SHP77 (cell line): ENCODE measurements at places on chromosomes 1 and 21.
A peak's percentile ranks its signal among the peaks of the same experiment; 100 is the strongest.

DNA sequence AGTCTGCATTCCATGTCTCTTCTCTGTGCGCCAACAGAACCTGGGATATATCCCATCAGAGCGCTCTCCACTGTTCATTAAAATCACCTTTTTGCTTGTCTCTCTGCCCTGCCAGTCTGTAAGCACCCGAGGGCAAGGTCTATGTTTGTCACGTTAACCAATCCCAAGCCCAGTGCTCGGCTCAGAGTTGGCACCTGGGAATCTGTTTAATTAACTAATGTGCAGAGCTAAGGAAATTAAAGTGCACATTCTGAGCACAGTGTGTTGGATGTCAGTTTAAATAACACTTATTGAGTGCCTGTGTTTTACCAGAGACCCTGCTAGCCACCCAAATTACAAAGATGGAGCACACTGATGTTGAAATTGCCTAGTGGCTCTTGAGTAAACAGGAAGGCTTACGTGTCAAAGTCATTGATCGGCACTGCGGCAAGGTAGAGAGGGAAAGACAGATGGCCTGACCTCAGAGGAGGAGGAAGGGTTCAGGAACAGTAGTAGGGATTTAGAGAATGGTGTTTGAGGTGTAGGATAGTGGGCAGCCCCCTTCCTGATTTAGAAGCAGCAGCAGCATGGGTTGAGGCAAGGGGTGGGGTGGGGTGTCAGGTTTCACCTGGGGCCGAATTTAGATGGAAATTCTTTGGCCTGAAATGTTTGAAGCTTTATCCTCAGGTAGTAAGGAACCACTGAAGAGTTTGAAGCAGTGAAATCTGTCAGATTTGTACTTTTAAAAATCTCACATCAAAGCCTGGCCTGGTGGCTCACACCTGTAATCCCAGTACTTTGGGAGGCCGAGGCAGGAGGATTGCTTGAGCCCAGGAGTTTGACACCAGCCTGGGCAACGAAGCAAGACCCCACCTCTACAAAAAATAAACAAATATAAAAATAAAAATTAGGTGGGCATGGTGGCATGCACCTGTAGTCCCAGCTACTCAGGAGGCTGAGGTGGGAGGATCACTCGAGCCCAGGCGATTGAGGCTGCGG, 7.7 kb downstream of the ARMH1 start:
- DNase-seq = peak; percentile 61

GRCh38 chr1:75615613-75616435, 4.9 kb upstream of the SLC44A5 start:
- peak; percentile 5 for DNase-seq

GRCh38 chr1:206700445-206701036, 15.8 kb downstream of the MAPKAPK2 start:
- peak; percentile 83 for DNase-seq

DNA sequence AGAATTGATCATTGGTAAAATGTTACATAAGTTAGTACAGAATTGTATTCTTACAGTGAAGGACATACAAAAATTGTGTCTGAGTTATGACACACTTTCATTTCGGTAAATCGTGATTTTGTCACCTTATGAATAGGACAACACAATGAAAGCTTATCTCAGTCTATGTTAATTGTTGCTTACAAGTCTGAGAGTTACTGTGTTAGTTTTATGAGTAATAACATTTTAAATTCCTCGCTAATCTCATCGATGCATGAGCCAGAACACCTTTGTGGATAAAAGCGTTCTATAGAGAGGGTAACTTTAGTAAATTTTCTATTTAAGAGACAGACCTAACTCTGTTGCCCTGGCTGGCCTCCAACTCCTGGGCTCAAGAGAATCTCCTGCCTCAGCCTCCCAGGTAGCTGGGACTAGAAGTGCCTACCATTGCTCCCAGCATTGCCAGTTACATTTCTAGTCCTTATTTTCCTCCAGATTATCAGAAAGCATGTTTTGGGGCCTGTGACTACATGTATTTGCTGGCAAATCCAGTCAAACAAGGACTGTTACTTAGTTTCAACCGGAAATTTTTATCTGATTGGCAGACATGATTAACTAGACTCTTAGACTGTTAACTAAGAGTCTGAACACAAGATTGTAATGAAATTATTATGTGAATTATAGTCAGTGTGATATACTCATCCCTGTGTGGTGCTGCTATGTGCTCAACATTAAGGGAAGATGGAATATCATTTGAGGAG, 3.0 kb downstream of the PRRC2C start:
- no peak for DNase-seq

DNA sequence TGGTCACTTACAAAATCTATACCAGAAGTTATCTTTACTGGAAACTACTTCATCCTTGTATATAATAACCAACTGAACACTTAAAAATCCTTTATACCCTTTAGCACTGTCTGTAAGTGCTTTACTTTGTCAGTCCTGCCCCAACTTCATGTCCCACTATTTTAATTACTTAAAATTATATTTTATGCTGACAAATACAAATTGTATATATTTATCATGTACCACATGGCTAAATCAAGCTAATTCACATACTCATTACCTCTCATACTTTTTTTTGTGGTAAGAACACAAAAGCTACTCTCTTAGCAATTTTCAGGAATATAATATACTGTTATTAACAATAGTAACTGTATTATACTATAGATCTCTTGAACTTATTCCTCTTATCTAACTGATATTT, 63.0 kb downstream of the EVI5 start:
- no peak for DNase-seq

DNA sequence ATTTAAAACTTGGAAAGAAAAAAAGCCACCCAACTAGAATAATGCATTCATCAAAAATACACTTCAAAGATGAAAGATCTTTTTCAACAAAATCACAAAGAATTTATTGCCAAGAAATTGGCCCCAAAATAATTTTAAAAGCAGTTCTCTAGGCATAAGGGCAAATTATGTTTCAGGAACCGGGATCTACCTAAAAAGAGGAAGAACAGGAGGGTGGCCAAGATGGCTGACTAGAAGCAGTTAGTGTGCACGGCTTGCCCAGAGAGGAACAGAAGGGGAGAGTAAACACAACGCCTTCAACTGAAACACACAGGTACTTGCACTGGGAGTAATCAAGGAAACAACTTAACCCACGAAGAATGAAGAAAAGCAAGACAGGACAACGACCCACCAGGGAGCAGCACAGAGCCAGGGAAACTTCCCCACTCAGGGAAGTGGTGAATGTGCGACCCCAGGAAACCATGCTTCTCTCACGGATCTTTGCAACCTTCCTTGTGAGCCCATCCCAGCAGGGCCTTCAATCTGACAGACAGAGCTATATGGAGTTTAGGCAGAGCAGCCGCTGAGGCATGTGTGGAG, 46.1 kb downstream of the ACKR1 start:
- DNase-seq = no peak

DNA sequence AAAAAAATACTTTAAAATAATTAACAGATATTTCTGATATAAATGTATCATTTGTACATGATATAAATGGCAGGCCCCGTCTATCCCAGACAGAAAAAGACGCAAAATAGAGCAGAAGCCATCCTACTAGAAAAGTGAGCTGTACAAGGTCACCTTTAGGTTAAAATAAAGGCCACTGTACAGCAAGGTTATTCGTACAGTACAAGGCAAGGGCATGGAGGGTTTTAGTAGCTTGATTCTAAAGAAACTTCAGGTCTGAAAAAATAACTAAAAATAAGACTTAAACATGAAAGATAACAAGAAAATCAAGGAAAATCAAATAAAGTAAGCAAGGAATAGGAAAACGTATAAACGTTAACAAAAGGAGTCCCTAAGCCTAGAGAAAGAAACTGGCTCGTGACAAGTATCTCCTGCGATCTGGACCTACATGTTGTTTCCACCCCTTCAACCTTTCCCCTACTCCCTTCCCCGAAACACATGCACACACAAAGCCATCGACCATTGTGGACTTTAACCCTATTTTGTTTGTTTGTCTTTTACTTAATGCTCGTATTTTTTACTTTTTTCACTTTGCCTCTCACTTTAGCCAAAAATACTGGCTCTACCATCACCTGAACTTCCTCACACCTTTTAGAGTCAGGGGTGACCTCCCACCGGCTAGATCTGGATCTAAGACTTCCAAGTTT, 26.5 kb upstream of the SLC30A10 start:
- DNase-seq = no peak

DNA sequence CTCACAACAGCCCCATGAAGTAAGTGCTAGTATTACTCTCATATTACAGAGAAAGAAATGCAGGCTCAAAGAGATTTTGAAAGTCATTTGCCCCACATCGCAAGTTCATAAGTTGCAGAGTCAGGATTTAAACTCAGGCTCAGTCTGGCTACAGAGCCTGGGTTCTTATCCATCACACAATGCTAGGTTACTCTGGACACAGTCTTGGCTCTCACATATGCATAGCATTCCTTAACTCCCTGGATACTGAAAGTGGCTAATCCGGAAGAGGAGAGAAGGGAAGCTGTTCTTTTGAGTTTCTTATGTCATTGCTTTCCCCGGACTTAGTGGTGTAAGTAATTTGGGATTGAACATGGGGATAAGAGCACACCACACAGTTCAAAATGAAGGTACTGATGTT, 357.4 kb upstream of the PLXNA2 start:
- no peak for DNase-seq

DNA sequence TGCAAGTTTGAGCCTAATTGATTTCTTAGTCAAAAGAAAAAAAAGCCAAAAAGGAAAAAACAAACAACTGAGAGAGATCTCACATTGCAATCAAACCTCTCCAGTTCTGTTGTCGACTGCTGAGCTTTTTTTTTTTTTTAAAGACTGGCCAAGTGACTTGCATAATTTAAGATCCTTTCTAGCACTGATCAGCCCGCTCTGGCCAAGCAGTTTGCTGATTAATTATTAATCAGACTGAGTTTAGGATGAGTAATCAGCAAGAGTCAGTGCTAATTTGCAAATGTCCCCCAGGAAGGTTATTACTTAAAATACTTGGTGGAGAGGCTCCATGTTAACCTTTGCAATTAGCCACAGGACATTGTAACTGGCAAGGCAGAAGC, 39.3 kb downstream of the HMGB4 start:
- DNase-seq = no peak

- peak; percentile 1 for DNase-seq
Observed at GRCh38 chr1:199394856-199395255, 632.7 kb upstream of the NR5A2 start.

DNA sequence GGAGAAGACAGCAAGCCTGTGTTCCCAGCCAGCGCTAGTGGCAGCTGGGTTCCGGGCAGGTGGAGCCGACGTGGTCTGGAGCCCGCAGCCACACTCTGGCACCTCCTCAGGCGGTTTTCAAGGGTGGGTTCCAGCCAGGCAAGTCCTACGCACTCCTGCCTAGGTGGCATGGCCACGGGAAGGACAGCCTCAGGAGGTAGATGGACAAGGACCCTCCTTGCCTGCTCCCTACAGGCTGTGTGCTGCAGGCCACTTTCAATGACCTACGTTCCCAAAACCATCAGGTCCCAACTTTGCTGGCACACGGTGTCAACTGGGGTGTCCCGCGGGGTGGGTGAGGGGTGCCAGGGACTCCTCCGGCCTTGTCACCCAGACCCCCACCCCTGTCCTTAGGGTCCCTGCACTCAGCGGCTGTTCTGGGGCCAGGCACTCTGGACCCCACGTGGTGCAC, 6.7 kb upstream of the PTGER3 start:
- no peak for DNase-seq

GRCh38 chr1:3440711-3441409, 13.6 kb upstream of the ARHGEF16 start:
- no peak for DNase-seq

DNA sequence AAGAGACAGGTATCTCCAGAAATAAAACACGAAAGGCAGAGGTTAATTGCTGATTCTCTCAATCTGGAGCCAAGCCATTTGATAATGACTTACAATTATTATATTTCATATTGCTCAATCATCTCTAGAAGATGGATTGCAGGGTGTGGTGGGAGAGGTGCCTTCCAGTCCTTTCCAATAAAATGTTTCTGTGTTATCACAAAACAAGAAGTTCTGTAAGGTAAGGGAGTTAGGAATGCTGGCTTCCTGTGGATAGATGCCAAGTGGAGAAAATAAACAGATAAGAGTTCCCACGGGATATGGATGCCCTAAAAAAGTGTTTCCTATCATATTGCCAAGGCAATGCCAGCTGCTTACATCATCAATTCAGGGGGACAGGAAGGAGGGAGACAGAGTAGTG, 7.2 kb upstream of the CCN1 start:
- no peak for DNase-seq

- no peak for DNase-seq
Observed at GRCh38 chr21:16330082-16330907, 600.5 kb downstream of the USP25 start.

DNA sequence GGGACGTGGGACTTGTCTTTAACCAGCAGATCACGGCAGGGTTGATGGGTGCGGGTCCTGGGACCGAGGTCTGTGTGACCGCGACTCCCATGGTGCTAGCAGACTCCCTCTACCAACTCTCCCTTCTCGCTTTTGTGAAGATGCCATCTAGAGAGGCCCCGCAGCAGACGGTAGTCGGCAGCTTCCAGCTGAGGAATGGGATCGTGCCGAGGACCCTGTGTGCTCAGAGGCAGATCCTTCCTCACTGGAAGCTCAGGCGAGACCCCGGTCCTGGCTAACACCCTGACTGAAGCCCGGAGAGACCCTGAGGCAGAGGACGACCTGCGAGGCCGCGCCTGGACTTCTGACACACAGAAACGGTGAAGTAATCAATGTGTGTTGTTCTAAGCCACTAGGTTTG, 12.5 kb upstream of the SPATC1L start:
- no peak for DNase-seq

- DNase-seq = no peak
Observed at GRCh38 chr1:7516929-7517328, 254.2 kb upstream of the VAMP3 start.

- DNase-seq = no peak
Observed at GRCh38 chr1:10941891-10942541, 70.4 kb upstream of the TARDBP start.

- DNase-seq = no peak
Observed at GRCh38 chr1:40984531-40984930, 5.0 kb downstream of the CTPS1 start.

DNA sequence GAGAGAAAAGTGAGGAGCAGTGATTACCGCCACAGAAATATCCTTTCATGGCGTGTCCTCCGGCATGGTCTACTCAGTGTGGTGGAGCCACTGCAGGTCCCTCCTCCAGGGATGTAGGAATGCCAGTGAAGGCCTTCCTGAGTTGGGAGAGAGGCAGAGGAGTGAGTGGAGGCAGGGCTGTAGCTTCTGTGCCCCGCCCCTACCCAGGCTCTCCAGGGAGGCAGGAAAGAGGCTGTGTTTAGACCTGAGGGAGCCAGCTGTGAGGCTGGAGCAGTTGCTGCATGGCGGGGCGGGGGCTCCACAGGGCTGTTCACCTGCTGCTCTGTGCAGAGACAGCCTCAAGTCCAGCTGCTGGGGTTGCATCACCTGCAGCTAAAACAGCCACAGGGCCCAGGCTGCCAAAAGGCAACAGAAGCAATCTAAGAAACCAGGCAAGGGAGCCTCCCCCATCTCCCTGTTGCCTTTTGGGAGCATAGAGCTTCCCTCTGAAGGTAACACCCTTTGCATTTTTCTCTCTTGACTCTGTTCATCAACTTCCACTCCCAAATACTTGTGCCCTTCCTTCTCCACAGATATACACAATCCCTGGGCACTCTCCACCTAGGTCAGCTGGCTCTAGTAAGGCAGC, 801 bp upstream of the ANXA9 start:
- peak; percentile 97 for DNase-seq

- DNase-seq = no peak
Observed at GRCh38 chr1:167938080-167938636, 1.3 kb upstream of the MPC2 start.
